ENCODE measurements at places on chromosomes 1 and 21. TPM values are rescaled to one million over a fixed set of nuclear protein-coding genes. Genes with fewer than 3 reads are reported as not detected.
A peak's percentile ranks its signal among the peaks of the same experiment; 100 is the strongest.

DNA sequence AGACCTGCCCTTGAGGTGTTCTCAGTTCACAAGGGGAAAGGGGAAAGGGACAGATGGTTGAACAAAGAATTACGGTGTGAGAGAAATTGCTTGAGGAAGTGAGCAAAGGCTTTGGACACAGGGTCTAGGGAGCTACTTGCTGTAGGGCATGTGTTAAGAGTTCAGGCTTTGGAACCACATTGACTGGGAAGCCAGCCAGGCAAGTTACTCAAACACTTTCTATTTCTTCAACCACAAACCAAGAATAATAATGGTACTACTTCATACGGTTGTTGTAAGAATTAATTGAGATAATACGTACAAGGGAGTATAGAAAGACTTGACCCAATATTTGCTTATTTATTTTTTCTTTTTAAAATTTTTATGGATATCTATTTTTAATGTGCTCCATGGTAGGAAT lies 26.6 kb downstream of the AK4 start:
- peak; percentile 98 for DNase-seq

Gene TNFRSF8
- 0.22 TPM for total RNA-seq

GRCh38 chr1:46394108-46394871 lies at the start of gene FAAH:
Gene FAAH, plus strand, starts transcription at chr1:46394317. Its CDS starts 32 bp downstream, at chr1:46394349.
- peak; percentile 36 for DNase-seq

DNA sequence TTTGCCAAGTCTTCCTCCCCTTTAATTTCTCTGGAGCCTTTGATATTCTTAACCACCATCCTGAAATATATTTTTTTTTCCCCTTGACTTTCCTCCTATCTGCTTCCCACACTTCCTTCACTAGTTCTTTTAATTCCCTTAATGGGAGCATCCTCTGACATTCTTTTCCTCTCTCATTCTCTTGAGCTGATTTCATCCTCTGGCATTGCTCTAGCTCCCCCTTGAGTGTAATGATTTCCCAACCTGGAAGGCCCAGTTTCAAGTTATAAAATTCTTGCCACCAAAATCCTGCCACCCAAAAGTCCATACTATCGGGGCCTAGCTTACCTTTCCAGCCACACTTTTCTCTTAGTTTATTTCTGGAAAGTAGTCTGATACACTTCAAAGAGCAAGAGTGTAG lies 39.5 kb upstream of the UBE2U start:
- peak; percentile 46 for DNase-seq

Gene GJA8
- not detected for total RNA-seq

Gene TBX19
- total RNA-seq: 1.1 TPM

GRCh38 chr1:196317535-196318522 lies 290.4 kb downstream of the KCNT2 start:
- DNase-seq: peak; percentile 16

Gene VAV3
- total RNA-seq: 1.9 TPM

- no peak for DNase-seq
These were observed 12.8 kb upstream of the LMX1A start for GRCh38 chr1:165369255-165369848.

- no peak for DNase-seq
These were observed 17.2 kb upstream of the C8A start for GRCh38 chr1:56837244-56837939.

DNA sequence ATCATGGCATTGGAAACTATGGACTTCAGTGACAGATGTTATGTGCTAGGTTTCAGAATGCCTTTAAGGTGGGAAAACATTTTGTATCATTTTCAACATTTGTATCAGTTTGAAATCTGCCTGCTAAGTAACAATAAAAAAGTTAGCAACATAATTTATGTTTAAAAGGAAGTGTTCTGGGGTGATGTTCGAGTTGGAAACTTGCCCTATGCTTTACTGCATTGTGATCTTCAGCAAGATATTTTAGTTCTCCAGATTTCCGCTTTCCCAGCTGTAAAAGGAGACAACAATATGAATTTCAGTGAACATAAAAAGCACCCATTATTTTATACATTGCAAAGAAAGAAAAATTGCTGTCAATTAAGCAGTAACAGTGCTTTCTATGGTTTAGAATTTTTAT lies 187.4 kb downstream of the DISC1 start:
- DNase-seq: no peak

Gene TSPAN1
- 1.7 TPM for total RNA-seq

Gene S100A3
- 12.8 TPM for total RNA-seq

Gene FCRL6
- not detected for total RNA-seq

GRCh38 chr1:116474921-116475849 lies 95.6 kb downstream of the CD58 start:
- DNase-seq: no peak

Gene VHLL
- 0.34 TPM for total RNA-seq

- DNase-seq: no peak
These were observed 34.7 kb downstream of the RNF11 start for GRCh38 chr1:51270751-51271150.

Gene KCTD3
- 25.2 TPM for total RNA-seq

- no peak for DNase-seq
These were observed 357.7 kb downstream of the PRDM2 start for GRCh38 chr1:14057640-14058039.

- no peak for DNase-seq
These were observed 189.6 kb upstream of the PTGFR start for GRCh38 chr1:78301141-78301540.

DNA sequence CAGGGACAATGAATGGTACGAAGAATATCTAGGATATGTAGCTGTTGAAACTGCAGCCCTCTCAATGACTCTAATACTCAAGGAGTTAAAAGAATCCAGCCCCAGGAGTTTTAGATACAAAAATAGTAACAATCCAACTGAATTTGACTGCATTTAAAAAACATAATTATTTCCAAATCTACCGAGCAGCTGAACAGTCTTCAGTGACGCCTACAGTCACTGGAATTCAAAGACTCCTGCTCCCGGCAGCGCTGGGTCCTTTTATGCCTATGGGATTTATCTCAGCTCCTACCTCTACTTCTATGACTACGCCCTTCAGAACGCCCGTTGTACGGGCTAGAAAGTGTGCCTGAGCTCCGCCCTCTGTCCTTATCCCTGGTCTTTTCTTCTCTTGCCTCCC lies 55.7 kb downstream of the WARS2 start:
- DNase-seq: no peak

Gene MAP3K7CL
- total RNA-seq: 75.2 TPM

GRCh38 chr1:231972111-231972445 lies 345.5 kb downstream of the DISC1 start:
- DNase-seq: no peak

- DNase-seq: no peak
These were observed 45.6 kb downstream of the AZIN2 start for GRCh38 chr1:33126411-33127000.

Gene LCE2B
- not detected for total RNA-seq

Gene CCDC185
- total RNA-seq: not detected

Gene ZNF695
- total RNA-seq: 1.5 TPM

GRCh38 chr1:179366093-179366800 lies 476 bp downstream of the AXDND1 start:
- no peak for DNase-seq

DNA sequence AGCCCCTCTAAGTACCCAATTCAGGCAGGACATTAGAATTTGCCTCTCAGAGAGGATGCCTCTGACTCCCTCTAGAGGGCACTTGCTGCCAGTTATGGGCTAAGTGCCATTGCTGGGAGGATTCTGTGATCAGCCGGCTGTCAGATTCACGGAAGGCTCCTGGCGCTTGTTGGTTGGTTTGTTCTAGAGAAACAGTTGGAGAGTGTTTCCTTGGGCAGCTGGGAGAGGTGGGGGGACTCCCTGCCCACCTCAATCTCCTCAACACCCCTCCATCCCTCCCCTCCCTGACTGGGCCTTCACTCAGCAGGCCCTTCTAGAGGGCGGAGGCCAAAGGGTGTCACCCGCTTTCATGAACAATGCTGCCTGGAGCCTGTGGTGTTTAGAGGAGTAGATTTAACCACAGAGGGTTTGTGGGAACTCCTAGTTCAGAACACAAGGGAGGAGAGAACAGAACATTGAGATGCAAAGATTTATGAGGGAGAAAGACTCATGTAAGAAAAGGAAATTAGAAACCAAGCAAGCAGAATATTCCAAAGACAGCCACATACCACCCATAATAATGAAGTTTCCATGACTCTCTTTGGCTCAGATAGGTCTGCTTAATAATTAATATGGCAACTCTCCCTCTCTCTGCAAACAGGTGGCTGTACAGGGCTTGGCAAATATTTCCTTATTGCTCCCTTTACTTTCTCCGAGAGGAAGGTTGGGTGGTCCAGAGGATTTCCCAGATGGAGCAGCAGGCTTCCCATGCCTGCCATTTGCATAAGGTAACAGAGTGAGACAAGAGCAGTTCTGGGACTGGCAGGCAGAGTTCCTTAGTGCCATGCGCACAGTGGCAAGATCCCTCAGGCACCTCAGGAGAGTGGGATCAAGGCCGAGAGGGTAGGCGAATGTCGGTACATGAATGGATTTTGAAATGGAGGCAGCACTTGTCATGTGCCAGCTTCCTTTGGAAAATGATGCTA lies 30.0 kb upstream of the ACP6 start:
- DNase-seq: peak; percentile 42

Gene MANEAL
- total RNA-seq: 0.67 TPM

Gene PCAT6
- total RNA-seq: 5.4 TPM

- no peak for DNase-seq
These were observed 19.0 kb upstream of the GPR52 start for GRCh38 chr1:174428739-174429138.

- DNase-seq: no peak
These were observed 17.2 kb upstream of the C2CD2 start for GRCh38 chr21:41970751-41971653.

DNA sequence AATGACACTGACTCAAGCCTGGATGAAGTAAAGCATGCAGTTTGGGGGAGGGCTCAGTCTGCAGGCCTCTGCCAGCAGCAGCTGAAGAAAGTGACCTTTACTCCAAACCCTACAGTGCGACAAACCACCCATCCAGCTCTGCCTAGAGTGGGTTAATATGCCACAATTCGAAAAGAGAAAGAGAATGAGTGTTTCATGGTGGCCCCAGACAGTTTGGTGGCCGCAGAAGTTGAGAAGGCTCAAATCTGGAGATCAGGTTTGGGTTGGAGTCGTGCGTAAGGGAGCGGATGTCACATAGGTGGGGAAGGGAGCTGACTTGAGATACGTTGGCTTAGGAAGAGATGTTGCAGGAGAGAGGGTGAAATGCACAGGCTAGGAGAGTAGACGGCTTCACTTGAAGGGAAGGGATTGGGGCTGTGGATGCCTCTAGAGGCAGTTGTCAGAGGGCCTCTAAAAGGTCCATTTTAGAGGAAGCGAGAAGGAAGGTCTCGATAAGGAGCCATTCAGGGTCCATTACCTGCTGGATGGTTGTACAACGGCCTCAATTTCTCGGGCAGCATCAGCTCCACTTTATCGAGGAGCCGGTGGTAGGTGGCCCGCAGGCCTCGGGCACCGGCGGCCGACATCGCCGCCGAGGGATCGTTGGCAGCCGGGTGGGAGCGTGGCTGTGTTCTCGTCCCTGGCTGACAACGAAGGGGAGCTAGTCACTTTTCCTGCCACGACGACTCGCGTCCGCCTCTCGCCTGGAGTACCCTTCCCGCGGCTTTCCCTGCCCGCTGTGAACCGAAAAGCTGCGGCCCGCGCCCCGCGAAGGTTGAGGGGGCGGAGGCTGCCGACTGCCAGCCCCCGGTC lies 1.0 kb upstream of the DCAF6 start:
- DNase-seq: peak; percentile 41

DNA sequence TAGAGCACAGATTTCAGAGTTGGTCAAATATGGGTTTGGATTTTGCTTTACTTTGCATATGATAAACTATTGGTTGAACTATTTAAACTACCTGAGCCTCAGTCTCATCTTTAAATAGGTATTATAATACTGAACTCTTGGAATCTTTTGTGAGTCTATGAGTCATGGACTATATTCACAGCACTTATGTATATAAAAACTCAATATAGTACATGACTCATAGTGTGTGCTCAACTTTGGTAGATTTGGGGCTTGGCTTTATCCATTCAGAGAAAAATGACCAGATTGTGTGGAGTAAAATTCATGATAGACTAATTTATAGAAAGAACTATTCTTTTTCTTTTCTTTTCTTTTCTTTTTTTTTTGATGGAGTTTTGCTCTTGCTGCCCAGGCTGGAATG lies 28.7 kb downstream of the FCRL3 start:
- no peak for DNase-seq

DNA sequence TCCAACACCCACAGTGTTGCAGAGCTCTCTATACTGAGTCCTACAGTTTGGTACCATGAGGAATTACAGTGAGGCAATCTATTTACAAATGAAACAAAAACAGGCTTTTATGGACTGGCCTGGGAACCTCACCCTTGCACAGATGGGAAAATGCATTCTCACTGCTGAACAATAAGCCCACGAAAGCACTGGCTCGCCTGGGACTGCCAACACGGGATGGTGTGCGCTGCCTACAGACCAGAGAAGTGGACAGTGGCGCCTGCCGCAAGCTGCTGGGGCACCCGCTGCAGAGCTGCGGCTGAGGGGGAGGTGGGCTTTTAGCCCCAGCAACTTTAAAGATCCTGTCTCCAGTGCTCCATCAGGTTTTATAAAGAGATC lies 28.5 kb upstream of the ABCG1 start:
- DNase-seq: no peak

DNA sequence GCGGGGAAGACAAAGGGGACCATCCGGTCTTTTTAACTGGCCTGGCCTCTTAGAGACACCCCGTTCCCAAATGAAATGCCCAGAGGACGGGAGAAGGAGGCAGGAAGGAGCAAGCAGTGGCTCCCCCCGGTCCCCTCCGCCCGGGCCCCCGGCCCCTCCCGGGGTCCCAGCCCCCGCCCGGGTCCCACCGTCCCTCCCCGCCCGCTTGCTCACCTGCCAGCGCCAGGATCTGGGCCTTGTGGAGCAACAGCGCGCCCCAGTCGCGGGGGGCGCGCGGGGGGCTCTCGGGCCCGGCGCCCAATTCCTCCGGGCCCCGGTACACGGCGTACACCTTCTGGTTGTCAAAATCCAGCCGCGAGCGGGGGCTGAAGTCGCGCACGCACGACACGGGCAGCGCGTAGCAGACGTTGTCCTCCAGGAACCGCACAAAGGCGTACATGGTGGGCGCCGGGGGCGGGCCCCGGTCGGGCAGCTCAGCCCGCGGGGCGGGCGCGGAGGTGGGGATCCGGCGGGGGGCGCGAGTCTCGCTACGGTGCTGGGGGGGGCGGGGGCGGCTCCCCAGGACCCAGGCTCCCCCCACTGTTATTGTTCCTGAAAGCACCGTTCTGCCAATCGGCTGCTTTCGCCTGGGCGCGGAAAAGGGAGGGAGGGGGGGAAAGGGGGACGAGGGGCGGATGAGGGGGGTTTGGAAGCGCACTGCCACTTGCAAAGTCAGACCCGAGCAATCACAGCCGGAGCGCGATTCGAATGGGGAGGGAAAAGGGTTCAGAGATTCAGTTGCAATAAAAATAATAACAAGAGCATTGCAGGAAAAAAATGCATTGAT lies at the start of gene BEND5:
BEND5 (minus strand) TSS at position 499 of the 826 bp plus-strand sequence; CDS start at position 439, 60 bp downstream.
- peak; percentile 39 for DNase-seq

Gene PLCH2
- 2.2 TPM for total RNA-seq

GRCh38 chr1:189654906-189655305 lies 822.8 kb downstream of the BRINP3 start:
- peak; percentile 28 for DNase-seq

- peak; percentile 34 for DNase-seq
These were observed 82.1 kb downstream of the GFI1 start for GRCh38 chr1:92404661-92405060.

Measured in astrocyte (in vitro differentiated cells and primary cell).